Suppressor macrophage treated with lipopolysaccharide for 1 hour (primary cell): ENCODE measurements at places on chromosomes 13 and 19.

DNA sequence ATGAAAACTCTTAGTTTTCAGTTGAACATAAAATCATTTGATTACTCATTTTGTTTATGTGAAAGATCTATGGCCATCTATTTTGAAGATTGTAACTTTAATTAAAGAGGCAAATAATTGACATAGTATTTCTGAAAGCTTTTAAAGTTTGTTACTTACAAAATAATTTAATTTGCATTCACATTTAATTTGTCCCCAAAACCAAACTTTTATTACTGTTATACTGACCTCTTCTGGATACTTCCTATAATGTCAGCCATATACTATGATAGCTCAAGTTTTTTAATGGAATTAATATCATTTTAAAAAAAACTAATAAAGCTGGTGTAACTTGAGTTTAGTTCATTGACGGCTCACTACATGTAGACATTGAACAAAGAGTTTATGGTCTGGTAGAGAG, 4.9 kb upstream of the SGCG start:
- peak; percentile 39 for DNase-seq

DNA sequence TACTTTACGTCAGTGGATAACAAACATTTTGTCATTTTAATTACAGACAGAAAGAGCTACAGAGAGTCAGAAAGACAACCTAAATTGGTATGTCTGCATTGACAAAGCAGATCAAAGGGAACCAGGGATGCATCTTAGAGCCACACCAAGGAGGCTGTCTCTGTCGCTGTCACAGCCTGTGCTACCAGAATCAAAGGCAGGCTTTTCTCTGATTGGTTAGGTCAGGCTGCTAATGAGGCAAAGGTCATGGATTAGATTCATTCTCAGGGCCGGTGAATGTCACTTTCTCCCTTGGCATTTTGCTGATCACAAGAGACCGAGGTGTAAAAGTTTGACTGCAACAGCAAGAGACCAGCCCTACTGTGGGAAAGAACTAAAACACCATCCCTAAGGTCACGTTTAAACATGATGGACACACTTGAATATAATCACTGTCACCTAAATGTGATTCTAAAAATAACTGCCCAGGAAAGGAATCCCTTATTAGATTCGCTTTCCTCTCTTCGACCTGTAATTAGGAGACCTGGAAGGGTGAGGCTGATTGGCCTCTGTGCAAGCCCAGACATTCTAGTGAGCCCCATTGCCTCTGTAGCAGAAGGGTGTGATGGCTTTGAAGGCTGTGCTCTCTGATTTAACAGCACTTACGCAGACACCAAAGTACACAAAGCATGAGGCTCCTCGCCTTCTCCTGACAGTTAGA, 314.4 kb upstream of the NBEA start:
- no peak for DNase-seq

DNA sequence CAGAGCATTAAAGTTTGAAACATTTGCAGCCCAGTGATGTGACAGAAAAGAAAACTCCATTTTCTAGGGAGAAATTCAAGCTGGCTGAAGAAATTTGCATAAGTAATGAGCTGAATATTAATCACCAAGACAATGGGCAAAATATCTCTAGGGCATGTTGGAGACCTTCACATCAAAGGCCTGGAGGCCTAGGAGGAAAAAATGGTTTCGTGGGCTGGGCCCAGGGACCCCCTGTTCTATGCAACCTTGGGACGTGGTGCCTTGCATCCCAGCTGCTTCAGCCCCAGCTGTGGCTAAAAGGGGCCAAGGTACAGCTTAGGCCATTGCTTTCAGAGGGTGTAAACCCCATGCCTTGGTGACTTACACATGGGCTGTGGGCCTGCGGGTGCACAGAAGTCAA, 5.7 kb upstream of the CLEC4M start:
- DNase-seq: no peak

GRCh38 chr13:31610270-31610998, 128.9 kb upstream of the RXFP2 start:
- DNase-seq: no peak

DNA sequence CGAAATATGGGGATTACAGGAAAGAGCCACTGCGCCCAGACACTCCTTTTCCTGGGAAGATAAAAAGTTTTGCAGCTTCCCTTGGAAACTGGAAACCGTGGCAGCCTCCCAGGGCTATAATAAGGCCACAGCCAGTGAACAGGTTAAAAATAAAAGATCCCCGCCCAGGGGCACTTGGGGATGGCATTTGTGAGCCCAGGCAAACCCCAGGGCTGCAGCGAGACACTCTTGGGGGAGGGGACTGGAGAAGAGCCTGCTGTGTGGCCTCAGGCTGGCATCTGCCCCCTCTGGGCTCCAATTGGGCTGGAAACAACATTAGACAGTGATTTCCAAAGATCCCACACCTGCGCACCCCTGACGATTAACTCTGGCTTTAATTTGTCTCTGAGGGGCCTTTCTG, 11.2 kb downstream of the FEM1A start:
- no peak for DNase-seq

- DNase-seq: no peak
Measured at GRCh38 chr19:38172001-38172400, 52.0 kb downstream of the DPF1 start.

DNA sequence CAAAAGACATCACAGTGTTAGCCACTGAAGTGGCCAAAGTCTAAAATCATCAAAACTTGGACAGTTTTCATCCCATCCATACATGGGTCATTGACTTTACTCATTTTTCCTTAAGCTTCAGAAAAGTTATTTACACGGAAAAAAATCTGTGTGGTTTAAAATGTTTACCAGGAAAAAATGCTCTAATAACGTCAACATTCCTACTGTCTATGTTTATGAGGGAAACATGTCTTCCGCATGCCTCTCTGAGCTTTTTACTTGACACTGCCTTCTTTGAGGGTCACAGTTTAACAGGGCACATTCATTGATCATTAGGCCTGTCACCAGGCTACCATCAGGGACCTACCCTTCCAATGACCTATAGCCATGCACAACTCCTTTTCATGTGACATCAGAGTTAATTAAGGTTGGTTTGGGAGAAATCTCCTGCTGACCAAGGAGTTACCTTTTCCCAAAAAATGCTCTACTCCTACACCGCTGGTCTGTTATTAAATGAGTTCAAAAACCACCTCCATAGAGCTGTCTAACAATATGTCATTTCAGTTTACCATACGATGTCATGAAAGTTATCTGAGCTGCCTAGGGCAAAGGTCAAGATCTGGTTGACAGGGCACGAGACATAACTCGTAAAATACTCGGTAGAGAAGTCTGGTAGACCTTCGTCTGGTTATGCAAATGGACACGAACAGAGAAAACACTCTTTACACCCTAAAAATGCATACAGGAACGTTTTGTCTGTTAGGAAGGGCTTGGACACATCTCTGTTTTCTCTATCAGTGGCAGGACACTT, 17.8 kb downstream of the FLT1 start:
- DNase-seq: no peak

- no peak for DNase-seq
Measured at GRCh38 chr13:23957981-23958380, 60.7 kb upstream of the C1QTNF9B start.

GRCh38 chr13:75437582-75438318, 44.2 kb downstream of the TBC1D4 start:
- DNase-seq: no peak
